Vagina (tissue), 2 donors: ENCODE measurements at places on chromosomes 11 and 22. TPM values are rescaled to one million over a fixed set of nuclear protein-coding genes. Genes with fewer than 3 reads are reported as not detected.

DNA sequence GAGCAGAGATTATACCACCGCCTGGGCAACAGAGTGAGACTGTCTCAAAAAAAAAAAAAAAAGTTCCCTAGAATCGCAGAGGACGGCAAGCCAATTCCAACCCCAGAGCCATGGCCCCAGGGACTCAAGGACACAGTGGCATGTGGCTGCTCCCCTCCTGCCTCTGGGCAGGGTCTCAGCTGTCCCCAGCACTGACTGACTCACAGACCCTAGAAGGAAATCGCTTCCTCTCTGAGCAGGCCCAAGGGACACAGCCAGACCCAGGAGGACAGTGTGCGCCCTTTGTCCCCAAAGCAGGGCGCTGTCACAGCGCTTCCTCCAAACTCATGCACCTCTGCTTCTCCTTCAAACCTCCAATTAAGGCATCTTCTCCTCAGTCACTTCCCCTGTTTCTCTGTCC is 2.3 kb downstream of the PACSIN3 start:
- no peak overlapping the region for H3K4me3 ChIP-seq
- H3K36me3 ChIP-seq, result peaks cover 11% of the 10 kb centered on the region
- no peak overlapping the region for H3K27ac ChIP-seq
- no peak for DNase-seq

- peak overlapping the region; percentile 28 for H3K27ac ChIP-seq
- no peak for DNase-seq
- H3K4me3 ChIP-seq, result no peak overlapping the region
- H3K27me3 ChIP-seq, result no peaks in the 10 kb centered on the region
These were observed 104.9 kb downstream of the ARFGAP2 start for GRCh38 chr11:47071791-47072261.

DNA sequence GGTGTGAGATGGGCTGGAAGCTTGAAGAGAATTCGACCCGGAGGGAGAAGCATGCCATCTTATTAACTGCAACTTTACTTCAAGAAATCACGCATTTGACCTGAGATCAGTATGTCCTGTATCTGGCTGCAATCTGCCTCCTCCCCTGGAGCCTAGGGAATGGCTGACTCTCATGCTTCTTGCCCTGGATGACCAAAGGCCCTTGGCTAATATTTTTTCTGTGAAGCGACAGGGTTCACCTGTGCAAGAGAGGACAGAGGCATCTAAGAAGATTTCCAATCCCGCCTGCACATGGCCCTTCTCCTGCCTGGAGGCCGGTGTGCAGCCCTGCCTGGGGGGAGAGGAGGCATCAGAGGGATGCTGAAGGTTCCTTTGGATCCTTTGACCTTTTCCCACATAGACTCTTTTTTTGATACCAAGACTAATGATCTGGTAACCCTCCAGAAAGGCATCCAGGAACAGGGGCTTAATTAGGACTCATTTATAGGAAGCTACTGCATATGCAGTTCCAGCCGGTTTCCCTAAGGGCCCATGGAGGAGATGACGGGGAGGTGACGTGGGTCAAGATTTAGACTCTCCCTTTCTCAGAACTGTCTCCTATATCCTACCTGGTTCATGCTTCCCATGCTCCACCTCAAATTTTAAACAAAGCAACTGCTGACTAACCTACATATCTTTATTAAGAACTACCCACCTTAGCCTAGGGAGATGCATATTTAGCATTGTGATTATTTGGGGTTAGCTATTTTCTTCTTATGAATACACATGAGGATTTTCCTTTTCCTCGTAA is 50.8 kb downstream of the NTM start:
- H3K27me3 ChIP-seq, result no peaks in the 10 kb centered on the region
- H3K4me1 ChIP-seq, result no peaks in the 10 kb centered on the region
- H3K27ac ChIP-seq, result no peak overlapping the region
- no peaks in the 10 kb centered on the region for H3K36me3 ChIP-seq
- no peak overlapping the region for H3K4me3 ChIP-seq

DNA sequence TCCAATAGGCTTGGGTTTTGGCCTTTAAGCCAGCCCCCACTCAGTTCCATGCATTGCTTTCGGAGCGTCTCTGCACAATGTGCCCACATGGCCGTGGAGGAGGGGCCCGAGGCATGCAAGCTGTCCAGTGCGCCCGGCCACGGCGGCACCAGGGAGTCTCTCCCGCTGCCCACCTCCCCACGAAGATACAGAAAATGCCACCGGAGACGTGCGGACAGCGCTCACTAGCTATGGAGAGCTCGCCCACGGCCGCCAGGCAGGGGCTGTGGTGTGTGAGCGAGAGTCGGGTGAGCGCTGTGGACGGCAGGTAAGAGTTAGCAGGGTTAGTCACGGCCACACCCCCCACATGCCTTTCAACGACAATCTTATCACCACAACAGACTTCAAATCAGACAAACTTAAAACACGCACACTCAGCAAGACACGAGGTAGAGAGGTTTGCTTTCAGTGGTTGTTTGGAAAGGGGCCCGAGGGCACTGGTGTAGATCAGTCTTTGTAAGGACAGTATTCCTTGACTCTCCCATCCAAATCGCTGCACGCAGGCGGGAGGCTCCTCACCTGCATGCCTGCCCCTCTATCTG is 18.7 kb upstream of the BID start:
- no peaks in the 10 kb centered on the region for H3K4me1 ChIP-seq
- no peak for DNase-seq
- H3K36me3 ChIP-seq, result peaks cover 22% of the 10 kb centered on the region
- no peak overlapping the region for H3K4me3 ChIP-seq

- DNase-seq, result no peak
- H3K27me3 ChIP-seq, result no peaks in the 10 kb centered on the region
- H3K4me1 ChIP-seq, result peaks cover 10% of the 10 kb centered on the region
- H3K27ac ChIP-seq, result no peak overlapping the region
- no peak overlapping the region for H3K4me3 ChIP-seq
These were observed 4.0 kb downstream of the P4HA3 start for GRCh38 chr11:74307434-74307833.

DNA sequence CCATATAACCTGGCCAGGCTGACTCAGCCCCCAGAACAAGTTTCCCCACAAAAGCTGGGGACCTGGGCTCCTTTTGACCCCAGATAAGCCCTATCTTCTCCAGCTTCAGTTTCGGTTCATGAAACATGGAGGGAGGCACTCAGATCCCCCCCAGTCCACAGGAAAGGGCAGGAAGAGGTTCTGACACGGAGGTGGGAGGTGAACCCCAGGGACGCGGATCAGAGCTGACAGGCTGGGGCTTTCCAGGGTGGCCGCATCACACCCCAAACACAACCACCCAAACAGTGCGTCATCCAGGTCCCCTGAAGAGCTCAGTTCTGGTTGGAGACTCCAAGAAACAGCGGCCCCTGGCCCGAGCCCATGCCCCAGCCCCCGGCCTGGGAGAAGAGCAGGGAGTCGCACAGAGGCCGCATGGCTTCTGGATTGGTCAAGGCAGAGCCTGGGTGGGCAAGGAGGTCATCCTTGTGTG is 44.3 kb upstream of the A4GALT start:
- no peak for DNase-seq
- H3K27me3 ChIP-seq, result no peaks in the 10 kb centered on the region
- H3K4me3 ChIP-seq, result no peak overlapping the region

Gene RRP8
- total RNA-seq, result 10.3 TPM
